ENCODE measurements at places on chromosomes 3 and 15.

DNA sequence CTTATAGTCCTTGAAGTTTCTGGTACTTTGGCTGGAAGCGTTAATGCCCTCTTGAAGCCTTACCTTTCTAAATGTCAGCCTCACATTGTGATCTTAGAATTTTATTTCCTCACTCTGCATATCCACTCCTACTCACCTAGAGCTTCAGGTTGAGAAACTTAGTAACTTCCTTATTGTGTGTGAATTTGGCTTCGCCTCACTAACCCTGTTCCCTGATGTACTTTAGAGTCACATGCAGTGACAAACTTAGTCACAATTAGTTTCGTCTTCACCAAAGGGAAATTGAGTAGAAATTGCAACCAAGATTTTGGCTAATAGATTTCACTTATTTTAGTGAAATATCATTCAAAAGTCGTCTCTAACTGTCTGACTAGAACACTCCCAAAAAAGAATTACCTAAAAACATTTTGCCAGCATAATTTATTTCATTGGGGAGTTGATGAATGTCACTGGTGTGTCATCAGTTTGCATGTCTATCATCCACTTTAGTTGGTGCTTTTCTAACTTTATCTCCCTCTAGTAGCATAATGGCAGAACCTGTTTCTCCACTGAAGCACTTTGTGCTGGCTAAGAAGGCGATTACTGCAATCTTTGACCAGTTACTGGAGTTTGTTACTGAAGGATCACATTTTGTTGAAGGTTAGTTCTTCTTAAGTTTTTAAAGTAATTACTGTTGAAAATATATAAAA is 960 bp downstream of the MFN1 start:
- no peak for DNase-seq

DNA sequence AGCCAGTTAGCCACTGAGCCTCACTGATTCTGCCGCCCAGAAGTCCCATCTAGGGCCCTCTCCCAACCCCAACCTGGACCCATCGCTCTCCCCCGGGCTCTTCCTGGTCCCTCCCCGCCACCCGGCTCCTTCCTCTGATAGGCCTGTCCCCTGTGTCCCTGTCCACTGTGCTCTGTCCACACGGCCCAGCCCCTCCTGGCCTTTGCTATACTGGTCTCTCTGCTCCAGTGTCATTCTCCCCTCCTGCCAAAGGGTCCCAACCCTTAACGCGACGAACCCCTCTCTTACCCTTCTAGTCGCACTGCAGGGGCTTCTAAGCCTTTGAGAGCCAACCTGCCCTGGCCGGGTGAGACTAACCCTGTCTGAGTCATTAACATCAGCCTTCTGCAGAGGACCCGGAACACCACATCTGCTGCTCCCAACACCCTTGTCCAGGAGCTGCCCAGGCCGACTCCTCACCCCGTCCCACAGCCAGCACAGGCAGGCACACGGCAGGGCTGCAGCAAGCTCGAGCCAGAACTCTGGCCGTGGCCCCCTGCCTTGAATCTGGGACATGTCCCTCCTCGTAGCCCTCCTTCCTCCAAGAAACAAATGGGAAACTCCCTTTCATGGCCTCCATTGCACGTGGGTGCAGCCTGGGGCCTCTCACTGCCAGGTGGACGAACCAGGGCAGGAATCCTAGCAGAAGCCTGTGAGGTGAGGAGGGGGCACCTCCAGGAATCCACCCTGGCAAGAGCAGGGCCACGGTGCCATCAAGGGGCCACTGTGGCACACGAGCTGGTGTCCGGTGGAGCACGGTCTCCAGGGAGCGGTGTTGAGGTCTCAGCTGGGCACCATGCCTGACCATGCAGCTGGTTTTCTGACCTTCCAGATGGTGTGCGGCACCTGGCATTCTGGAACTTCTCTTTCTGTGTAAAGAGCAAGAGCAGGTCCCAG is 140.9 kb upstream of the IQSEC1 start:
- no peak for DNase-seq

GRCh38 chr3:120699333-120699732 is 17.3 kb upstream of the HGD start:
- DNase-seq = no peak

DNA sequence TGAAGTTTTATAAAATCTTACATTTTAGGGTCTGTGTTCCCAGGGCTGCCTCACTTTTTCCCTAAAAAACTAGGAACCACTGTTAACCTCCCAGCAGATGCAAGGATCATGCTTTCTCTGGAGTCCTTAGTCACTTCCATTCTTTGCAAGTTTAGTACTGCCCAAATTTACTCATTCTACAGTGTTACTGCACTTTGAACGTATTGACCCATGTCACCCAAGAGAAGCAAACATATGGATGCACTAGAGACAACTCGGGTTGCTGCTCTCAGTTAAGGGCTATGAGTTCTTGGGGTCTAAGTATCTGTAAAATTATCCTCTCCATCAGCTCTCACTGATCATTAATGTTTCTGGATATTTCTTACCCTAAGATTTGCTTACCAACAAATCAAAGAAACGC is 59.0 kb downstream of the LEO1 start:
- no peak for DNase-seq

GRCh38 chr3:137642831-137643230 is 121.3 kb upstream of the SOX14 start:
- no peak for DNase-seq

- no peak for DNase-seq
Observed at GRCh38 chr3:153144779-153145178, 17.2 kb upstream of the RAP2B start.

DNA sequence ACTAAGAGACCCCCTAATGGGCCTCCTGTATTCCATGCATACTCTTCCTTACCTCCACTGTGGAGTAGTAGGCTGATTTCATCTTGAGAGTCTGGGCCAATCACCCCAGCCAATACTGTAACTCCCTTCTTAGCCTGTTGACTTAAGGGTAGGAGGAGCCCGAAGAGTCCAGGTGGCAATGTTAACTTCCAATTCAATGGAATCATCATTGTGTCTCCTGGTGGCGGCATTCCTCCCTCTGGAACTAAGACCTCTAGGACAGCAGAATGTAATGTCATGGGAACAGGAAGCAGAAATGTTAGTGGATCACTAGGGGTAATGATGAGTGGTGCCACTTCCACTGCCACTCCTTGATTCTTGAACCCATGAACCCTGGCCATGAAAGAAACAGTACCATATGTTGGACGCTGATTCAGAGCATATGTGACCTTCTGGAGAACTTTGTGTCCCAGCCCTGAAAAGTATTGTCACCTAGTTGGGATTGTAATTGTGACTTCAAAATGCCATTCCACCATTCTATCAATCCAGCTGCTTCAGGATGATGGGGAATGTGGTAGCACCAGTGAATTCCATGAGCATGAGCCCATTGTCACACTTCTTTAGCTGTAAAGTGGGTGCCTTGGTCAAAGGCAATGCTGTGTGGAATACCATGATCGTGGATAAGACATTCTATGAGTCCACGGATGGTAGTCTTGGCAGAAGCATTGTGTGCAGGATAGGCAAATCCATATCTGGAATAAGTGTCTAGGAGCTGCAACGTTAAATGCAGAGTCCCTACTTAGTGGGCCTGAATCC is 24.9 kb downstream of the NAALADL2 start:
- no peak for DNase-seq

DNA sequence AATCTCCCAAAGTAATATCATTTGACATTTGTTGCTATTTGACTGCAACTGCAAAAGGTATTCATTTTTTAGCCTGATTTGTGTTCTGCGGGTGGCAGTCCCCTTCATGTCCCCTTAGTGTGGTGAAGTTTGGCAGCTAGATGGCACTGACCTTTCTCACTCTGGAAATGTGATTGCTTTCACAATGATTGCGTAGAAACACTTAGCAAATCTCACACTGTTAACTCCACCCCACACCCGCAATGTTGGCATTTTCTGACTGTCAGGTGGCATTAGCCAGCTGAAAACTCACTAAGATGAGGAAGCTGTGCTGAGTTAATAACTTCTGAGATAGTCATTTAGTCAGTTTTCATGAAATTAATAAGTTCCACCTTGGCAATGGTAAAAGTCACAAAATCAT is 76.9 kb downstream of the TRIM69 start:
- DNase-seq = no peak

- no peak for DNase-seq
Observed at GRCh38 chr3:141795276-141795675, 32.1 kb downstream of the GRK7 start.
